ENCODE measurements at places on chromosomes 2 and 18.

DNA sequence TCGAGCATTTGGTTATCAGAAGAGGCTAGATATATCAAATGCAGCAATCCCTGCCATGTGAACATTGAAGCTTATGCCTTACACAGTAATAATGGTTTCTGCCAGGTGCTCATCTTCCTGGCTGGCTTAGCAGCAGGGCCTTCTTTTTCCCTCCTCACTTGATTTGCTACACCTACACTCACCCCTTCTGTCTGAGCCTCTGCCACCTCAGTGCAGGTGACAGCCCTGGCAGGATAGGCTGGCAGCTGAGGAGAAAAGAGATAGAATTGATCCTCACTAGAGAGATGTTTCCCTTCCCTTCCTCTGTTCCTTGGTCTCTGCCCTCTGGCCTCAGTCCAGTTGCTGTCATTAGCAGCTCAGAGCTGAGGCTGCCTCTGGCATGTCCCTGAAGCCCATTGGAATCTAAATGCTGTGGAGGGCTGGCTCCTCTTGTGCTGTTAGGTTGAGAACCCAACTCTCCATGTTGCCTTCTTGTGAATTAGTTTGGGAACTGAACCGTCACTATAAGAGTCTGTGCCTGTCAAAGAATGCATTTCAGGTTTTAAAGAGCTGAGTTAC is 18.2 kb downstream of the MPHOSPH10 start:
- DNase-seq, result no peak

DNA sequence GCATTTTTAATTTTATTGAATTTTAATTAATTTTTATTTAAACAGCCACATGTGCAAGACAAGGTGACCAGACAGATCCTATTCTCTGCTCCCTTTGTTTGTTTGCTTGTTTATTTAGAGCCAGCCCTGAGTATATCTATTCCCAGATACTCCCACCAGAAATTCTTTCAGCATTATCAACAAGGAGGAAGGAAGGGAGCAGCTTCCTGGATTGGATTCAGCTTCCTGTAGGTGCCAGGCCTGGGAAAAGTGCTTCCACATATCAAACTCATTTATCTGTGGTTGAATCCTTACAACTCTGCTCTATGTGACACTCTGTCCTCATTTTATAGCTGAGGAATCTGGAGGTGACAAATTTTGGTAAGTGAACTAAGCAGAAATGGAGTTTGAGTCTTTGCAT is 60.5 kb upstream of the KLF7 start:
- DNase-seq, result no peak

DNA sequence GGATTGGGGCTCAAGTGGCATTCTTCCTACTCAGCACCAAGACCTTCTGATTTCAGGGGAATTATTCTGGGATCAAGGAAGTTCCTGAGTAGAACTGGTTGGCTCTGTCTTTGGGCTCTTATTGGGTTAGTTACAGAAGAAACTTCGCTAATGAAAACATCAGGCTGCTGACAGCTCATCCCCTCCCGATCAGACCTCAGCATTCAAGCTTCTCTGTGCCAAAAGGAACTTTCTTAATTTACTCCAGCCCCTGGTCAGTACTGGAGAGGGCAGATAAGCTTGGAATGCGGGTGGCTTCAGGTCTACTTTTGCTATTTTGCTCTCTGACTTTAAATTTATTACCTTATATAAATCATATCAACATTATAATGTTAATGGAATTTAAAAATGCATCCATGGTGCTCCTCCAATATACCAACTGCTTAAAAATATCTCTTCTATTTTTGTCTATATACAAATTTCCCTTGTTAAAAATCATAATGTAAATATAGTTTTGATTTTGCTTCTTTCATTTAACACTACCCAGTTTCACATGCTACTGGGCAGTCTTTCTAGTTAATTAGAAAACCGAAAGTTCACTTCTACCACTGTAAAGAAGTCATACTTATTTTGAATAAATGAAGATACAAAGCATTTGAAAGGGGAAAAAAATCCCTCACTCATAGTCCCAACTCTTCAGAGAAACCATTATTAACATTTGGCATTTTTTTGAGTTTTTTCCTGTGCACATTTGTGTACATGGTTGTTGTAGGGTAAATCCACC is 34.4 kb downstream of the PCARE start:
- no peak for DNase-seq

DNA sequence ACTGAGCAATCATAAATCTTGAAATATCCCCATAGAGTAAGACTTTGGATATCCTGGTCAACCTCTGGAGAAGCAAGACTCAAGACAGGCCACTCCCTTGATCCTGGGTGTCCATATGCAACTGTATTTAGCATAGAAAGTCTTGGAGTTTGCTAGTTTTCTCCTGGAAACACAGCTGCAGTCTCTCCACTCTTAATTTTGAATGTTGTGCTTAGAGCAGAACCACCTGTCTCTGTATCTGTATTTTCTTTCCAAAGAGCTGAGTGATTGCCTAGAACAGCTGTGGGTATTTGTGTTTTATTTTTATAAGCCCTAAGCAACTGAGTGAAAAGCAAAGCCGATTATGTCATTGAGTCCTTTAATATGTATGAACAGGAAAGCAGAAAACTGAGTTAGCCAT is 64.1 kb upstream of the ADAM23 start:
- no peak for DNase-seq
